Inflammatory macrophage treated with lipopolysaccharide for 1 hour (primary cell): ENCODE measurements at places on chromosomes 3 and 15.

GRCh38 chr3:78804251-78805037 is 963.4 kb downstream of the ROBO1 start:
- no peak for DNase-seq

- no peak for DNase-seq
Observed at GRCh38 chr3:123372686-123373473, 76.0 kb downstream of the ADCY5 start.

- DNase-seq: no peak
Observed at GRCh38 chr3:14077310-14077709, 47.4 kb downstream of the CHCHD4 start.

GRCh38 chr15:74783808-74784175 is 1.9 kb downstream of the CSK start:
- DNase-seq: no peak

DNA sequence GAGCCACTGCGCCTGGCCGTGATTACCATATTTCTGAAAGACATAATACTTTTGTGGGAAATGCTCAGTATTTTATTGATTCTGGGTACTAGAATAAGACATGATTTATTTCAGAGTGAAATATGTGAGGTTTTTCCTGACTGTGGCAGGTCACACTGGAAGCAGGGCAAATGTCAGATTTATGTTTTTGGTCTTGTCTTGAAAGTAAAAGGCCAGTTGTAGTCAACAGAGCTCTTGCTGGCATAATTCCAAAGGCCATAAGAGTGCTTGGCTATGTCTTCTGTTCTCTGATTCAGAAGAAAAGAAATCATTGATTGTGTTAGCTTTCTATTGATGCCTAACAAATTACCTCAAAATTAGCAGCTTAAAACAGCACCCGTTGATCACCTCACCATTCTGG is 176.4 kb downstream of the TJP1 start:
- no peak for DNase-seq

DNA sequence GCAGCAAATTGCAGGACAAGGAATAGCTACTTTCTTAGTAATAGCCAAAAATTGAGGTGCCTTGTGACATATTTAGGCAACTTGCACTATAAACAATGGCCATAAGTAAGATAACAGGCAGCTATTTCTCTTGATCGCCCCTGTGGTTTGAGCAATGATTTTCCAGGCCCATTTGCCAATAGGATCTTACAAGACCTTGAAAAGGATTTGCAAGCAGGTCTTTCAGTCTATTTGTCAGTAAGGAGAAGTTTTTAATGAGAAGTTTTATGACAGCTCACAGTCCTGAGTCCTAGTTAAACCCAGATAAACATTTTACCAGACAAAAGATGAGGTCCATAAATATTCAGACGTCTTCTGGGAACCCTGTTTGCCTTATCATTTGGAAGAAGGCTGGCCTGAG is 645.5 kb downstream of the RBMS3 start:
- DNase-seq: no peak

DNA sequence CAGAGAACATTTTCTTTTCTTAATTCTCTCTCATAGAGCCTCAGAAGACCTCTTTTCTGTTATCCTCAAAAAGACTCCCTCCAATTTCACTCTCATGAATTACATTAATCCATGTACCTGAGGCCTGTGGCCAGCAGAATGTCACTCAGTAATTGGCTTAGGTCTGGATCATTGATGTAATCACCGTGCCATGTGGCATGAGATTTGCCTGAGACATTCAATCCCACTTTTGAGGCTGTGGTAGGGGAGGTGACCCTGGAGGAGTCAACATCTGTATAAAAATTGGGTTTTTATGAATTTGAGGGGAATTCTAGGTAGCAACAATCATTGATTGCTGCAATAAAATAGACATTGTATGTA is 295.3 kb downstream of the GBE1 start:
- DNase-seq: no peak

DNA sequence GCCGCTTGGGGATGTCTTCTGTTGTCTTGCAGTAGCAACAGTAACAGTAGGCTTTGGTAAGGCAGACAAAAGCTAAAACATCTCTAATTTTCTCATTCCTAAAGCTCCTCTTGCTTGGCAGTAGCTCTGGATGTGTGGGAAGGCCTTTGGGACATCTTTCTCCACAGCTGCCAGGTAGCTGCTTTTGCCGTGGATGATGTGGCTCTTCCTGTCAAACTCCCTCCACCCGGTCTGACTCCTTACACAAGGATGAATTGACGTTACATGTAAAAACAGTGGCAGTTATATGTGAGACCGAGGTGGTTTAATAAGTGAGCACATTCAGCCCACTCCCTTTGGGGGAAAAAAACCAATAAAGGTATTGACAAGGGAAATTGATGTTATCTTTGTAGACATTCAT is 309.1 kb downstream of the TUSC7 start:
- no peak for DNase-seq

DNA sequence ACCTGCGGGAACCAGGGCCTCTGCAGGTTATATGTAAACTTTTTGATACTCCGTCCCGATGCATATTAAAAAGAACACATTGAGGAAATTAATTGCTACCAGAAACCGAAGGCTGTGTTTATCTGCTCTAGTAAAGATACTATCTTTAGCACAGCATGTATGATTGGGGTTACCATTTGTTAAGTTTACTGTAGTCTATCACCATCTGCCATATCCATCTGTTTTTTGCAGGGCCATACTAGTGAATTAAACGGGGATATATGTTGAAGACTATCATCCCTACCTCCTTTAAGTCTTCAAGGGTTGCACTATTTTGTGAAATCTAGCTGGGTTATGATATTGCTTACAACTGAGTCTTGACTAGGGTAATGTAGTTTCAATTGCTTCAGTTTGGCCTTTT is 597.0 kb downstream of the SQOR start:
- no peak for DNase-seq

- DNase-seq: no peak
Observed at GRCh38 chr3:18295171-18295920, 129.8 kb downstream of the SATB1 start.
